WTC11 (cell line): ENCODE measurements at places on chromosomes 5 and 9. TPM values are rescaled to one million over a fixed set of nuclear protein-coding genes. Genes with fewer than 3 reads are reported as not detected.

- H3K4me1 ChIP-seq, result peaks cover 23% of the 10 kb centered on the region
- H3K4me3 ChIP-seq, result no peak overlapping the region
- DNase-seq, result peak; percentile 72
- H3K27ac ChIP-seq, result no peak overlapping the region
- no peaks in the 10 kb centered on the region for H3K36me3 ChIP-seq
- H3K27me3 ChIP-seq, result no peaks in the 10 kb centered on the region
Observed at GRCh38 chr5:163347671-163348070, 89.7 kb upstream of the CCNG1 start.

Gene ORM1
- 3.9 to 7.2 TPM (median 5.4 TPM) in 3 replicates for total RNA-seq

DNA sequence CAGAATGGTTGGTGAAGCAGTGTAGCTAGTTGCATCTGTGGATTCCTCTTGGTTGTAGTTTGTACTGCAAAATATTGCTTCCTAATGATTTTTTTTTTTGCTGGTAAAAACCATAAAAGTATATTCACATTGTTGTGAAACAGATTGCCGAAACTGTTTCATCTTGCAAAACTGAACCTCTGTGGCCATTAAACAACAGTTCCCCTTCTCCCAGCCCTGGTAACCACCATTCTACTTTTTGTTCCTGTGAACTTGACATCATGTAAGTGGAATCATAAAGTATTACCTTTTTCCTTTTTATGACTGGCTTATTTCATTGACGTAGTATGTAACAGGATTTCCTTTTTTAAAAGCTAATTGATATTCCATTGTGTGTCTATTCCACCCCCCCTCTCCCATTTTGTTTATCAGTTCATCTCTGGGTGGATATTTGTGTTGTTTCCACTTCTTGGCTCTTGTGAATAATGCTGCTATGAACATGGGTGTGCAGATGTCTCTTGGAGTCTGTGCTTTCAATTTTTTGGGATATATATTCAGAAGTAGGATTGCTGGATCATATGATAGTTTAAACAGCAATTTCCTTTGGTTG lies 11.8 kb downstream of the SUB1 start:
- H3K27ac ChIP-seq, result no peak overlapping the region
- DNase-seq, result no peak
- H3K4me1 ChIP-seq, result no peaks in the 10 kb centered on the region

DNA sequence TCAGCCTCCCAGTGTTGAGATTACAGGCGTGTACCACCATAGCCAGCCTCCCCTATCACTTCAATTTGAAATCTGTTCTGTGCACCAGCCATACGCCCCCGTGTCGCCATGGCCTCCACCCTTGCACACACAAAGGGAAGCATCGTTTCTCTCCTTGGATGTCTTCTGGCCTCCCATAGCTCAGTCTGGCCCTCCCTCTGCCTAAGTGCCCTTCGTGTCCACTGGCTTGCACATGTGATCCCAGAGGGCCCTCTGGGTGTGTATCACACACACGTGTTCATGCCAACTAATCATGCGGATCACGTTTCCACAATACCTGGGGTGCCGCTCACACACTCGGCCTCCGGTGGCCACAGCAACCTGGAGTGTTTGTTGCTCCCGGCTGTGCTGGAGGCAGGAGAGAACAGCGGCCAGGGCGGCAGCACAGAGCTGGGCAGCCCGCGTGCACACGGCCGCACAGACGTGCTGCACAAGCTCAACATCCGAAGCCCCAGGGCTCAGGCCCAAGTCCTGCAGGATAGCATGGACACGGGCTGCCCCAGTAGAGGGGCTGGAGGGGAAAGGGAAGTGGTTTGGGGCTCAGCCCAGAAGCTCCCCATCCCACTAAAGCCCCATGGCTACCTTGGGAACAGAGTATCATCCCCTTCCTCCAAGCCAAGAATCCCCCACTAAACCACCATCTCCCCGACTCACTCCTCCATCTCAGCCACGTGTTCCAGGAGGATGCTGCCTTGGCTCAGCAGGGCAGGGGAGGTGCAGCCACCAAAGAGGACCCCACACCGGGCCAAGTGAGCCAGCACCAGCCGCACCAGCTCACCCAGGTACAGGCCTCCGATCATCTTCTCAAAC lies 10.9 kb downstream of the HK3 start:
- no peaks in the 10 kb centered on the region for H3K4me1 ChIP-seq
- H3K4me3 ChIP-seq, result no peak overlapping the region
- H3K27ac ChIP-seq, result no peak overlapping the region
- H3K27me3 ChIP-seq, result no peaks in the 10 kb centered on the region; the same call in 1 of the 2 replicates

Gene CDH10
- total RNA-seq, result 0.14 to 0.22 TPM in 2 of 3 replicates, not detected in the other

DNA sequence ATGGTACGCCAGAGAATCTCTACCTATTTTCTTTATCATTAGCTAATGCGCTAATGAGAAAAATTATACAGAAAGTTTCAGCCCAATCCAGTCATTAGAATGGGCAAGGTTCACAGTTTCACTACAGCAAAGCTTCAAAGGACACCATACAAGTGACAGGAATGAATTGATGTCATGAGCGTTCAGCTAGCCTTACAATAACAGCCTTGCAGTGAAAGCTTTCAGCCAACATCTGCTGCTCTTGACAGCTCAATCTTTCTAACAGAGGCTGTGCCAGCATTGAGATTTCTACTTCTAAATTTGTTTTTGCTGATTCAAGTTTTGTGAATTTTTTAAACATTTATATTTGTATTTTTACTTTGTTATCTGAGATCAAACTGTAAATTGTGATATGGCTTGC lies 302.4 kb upstream of the FAM174A start:
- H3K27me3 ChIP-seq, result no peaks in the 10 kb centered on the region
- no peak overlapping the region for H3K4me3 ChIP-seq
- H3K4me1 ChIP-seq, result peaks cover 4% of the 10 kb centered on the region
- DNase-seq, result no peak

Gene TMEM215
- 0.21 to 0.34 TPM (median 0.31 TPM) in 3 replicates for total RNA-seq

GRCh38 chr5:147448766-147449165 lies 61.1 kb downstream of the DPYSL3 start:
- peak overlapping the region; percentile 96 for H3K4me3 ChIP-seq
- H3K27me3 ChIP-seq, result no peaks in the 10 kb centered on the region; the same call in 1 of the 2 replicates
- peak overlapping the region; percentile 76 for H3K27ac ChIP-seq
- DNase-seq, result no peak

- H3K4me3 ChIP-seq, result no peak overlapping the region
- H3K27ac ChIP-seq, result no peak overlapping the region
- peaks cover 3% of the 10 kb centered on the region; the same call in 1 of the 2 replicates for H3K36me3 ChIP-seq
- DNase-seq, result no peak
Observed at GRCh38 chr5:164000819-164001218, 495.4 kb downstream of the MAT2B start.

Gene RLN2
- 4.0 to 4.7 TPM (median 4.3 TPM) in 3 replicates for total RNA-seq

DNA sequence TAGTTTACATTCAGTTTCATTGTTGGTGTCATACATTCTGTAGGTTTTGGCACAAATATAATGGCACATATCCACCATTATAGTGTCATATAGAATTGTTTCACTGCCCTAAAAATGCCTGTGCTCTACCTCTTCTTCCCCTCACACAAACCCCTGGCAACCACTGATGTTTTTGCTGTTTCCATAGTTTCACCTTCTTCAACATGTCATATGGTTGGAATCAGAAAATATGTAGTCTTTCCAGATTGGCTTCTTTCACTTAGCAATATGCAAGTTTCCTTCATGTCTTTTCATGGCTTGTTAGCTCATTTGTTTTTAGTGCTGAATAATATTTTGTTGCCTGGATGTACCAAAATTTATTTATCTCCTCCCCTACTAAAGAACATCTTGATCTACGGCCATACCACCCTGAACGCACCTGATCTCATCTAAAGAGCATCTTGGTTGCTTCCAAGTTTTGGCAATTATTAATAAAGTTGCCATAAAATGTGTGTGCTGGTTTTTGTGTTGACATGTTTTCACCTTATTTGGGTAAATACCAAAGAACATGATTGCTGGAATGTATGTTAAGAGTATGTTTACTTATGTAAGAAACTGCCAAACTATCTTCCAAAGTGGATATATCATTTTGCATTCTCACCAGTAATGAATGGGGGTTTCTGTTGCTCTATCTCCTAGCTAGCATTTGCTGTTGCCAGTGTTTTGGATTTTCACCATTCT lies 17.0 kb upstream of the CDK20 start:
- H3K4me1 ChIP-seq, result no peaks in the 10 kb centered on the region
- peaks cover 4% of the 10 kb centered on the region for H3K27me3 ChIP-seq
- H3K4me3 ChIP-seq, result no peak overlapping the region
- H3K27ac ChIP-seq, result no peak overlapping the region

DNA sequence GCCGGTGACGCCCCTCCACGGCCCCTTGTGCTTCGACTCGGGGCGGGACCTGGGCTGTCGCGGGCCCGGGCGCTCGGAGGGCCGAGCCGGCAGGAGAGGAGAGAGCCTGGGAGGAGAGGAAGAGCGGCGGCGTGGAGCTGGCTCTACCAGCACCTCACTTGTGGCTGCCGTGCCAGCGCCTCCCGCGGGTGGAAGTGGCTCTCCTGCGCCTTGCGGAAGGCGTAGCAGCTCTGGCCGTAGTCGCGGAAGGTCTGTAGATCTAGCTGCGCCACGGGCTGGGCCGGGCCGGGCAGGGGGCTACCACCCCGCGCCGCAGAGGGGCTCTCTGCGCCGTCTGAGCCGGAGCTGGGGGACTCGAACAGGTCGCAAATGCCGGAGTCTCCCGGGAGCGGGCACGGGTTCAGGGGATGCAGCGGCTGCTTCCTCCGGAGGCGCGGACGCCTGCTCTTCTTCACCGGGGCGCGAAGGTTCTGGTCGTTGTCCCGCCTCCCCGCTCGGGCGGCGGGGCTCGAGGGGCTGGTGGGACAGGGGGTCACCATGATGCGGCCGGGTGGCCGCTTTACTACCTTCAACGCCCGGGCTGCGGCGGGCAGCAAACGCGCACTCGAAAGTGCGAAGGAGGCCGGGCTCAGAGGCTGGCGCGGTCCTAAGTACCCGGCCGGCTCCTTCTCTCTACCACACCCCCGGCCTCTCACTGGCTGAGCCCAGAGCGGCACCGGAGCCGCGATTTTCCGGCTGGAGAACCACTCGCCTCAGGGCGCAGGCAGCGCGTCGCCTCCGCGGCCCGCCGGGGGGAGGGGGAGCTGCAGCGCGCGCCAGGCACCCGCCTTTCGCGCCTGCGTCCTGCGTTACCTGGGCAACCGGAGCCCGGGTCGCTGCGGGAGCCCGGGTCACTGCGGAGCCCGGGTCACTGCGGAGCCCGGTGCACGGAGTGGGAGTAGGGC lies at the start of gene CCNO:
TSS of gene CCNO (minus strand) at position 624 of the 944 bp plus-strand sequence. CDS start at position 539, 85 bp downstream.
- H3K36me3 ChIP-seq, result no peaks in the 10 kb centered on the region
- H3K4me1 ChIP-seq, result peaks cover 29% of the 10 kb centered on the region
- DNase-seq, result peak; percentile 84
- peaks cover 98% of the 10 kb centered on the region for H3K27me3 ChIP-seq
- H3K4me3 ChIP-seq, result peak within 1 kb of the TSS; percentile 86
- H3K27ac ChIP-seq, result no peak within 1 kb of the TSS

DNA sequence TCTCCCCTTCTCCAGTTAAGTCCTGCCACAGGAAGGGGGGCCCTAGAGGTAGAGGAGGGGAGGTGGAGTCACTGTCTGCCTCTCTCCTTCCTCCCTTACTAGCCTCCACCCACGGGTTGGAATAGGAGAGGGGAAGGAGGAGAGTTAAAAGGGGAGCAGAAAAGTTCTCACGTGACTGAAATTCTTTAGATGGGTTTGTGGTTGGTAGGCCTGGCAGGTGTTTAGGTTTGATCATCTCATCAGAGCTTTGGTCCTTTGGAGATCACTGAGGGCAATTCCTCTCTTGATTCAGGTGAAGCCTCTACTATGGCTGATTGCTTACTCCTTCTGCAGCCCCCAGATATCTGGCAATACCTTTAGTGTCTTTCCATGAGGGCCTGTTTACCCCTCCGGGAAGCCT lies 24.9 kb upstream of the C5orf63 start:
- H3K36me3 ChIP-seq, result no peaks in the 10 kb centered on the region
- no peaks in the 10 kb centered on the region; the same call in 1 of the 2 replicates for H3K27me3 ChIP-seq
- no peak overlapping the region for H3K4me3 ChIP-seq
- DNase-seq, result no peak

Gene FOXD4L6
- not detected in 3 replicates for total RNA-seq

GRCh38 chr9:131853434-131853833 lies 113.6 kb upstream of the RAPGEF1 start:
- no peak overlapping the region for H3K27ac ChIP-seq
- H3K27me3 ChIP-seq, result no peaks in the 10 kb centered on the region
- no peak for DNase-seq
- no peaks in the 10 kb centered on the region for H3K36me3 ChIP-seq
- H3K4me1 ChIP-seq, result peaks cover 25% of the 10 kb centered on the region

Gene COL15A1
- 0.22 to 0.44 TPM (median 0.39 TPM) in 3 replicates for total RNA-seq

DNA sequence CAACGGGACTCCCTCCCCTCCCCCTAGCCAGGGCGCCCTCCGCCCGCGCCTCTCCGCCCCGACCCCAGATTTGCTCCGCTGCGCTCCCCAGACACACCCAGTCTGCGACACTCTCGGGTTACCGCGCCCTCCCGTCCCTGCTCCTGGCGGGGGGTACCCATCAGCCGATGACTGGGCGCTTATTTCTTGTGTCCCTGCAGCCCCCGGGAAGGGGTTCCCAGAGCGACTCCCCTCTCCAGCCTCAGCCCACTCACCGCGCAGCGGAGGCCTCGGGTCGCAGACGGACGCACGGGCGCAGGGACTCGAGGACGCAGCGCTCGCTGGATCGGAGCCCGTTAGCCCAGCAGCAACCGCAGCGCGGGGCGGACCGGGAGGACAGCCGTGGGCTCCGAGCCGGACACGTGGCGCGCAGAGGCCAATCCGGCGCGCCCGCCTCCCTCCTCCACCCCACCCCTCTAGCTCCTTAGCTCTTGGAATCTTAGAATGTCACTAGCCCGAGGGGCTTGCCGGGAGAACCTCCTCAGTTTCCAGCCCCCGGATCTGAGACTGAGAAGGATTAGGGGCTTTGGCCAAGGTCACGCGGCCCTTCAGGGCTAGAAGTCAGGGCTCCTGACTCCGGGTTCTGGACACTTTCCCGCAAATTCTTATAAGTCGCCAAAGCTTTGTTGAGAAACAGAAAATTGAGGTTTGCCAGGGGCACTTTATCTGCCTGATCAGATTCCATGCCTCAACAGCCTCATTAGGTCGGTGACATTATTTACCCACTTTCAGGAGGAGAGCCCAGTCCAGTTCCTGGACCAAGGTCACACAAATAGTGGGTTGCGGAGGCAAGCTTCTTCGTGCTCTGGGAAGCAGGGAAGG lies at the start of gene ANXA6:
TSS of gene ANXA6 (minus strand) at position 354 of the 861 bp plus-strand sequence. CDS start 9,878 bp downstream, outside the sequence.
- peak within 1 kb of the TSS; percentile 74 for H3K4me3 ChIP-seq
- H3K36me3 ChIP-seq, result no peaks in the 10 kb centered on the region
- H3K27me3 ChIP-seq, result peaks cover 14% of the 10 kb centered on the region
- peaks cover 24% of the 10 kb centered on the region for H3K4me1 ChIP-seq
- DNase-seq, result peak; percentile 76

- no peaks in the 10 kb centered on the region for H3K36me3 ChIP-seq
- H3K27me3 ChIP-seq, result no peaks in the 10 kb centered on the region; the same call in 1 of the 2 replicates
- H3K4me3 ChIP-seq, result no peak overlapping the region
- H3K4me1 ChIP-seq, result peaks cover 4% of the 10 kb centered on the region; the same call in 1 of the 2 replicates
Observed at GRCh38 chr9:120186276-120186675, 393.7 kb downstream of the CDK5RAP2 start.

Gene UNC5A
- 7.9 to 10.2 TPM (median 9.4 TPM) in 3 replicates for total RNA-seq
